Naive thymus-derived CD8-positive, alpha-beta T cell (primary cell): ENCODE measurements at places on chromosomes 5 and 9.

GRCh38 chr5:148391422-148391821, 7.7 kb downstream of the FBXO38 start:
- no peak for DNase-seq

DNA sequence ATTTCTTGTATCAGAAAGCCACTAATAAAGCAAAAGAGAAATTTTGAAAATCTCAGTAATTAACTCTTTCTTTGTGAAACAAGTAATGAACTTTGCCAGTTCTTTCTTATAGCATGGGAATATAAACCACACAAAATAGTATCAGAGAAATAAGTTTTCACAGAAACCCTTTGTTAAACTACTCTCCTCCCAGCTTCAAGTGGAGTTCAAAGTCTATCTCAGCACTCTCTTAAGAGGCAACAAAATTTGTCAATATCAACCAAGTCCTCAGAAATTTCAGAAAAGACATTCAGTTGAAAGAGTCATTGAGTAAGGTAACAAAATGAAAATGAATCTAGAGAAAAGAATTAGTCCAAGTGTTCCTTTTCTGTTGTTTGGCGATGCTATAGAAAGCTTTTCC, 89.3 kb downstream of the NTRK2 start:
- DNase-seq, result no peak

- no peak for DNase-seq
Measured at GRCh38 chr5:91252916-91253315, 130.2 kb downstream of the ARRDC3 start.

DNA sequence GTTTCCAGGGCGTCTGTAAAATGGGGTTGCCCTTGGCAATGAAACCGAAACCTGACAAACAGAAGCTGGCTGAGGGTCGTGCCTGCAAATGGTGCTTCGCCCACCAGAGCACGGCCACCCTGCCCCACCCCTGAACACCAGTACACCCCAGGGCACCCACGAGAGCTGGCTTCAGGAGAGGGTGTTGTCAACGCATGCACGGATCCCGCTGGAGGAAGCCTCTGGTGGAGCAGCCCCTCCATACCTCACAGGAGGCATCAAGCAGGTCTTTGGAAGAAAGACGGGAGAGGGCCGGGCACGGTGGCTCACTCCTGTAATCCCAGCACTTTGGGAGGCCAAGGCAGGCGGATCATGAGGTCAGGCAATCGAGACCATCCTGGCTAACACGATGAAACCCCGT, 8.6 kb downstream of the SLC6A3 start:
- no peak for DNase-seq

GRCh38 chr5:148205044-148205806, 2.4 kb downstream of the SPINK6 start:
- no peak for DNase-seq

- no peak for DNase-seq
Measured at GRCh38 chr9:132369421-132369820, 14.6 kb upstream of the SETX start.

- DNase-seq, result no peak
Measured at GRCh38 chr5:14853685-14854084, 17.9 kb downstream of the ANKH start.

- no peak for DNase-seq
Measured at GRCh38 chr9:9754186-9754585, 858.6 kb downstream of the PTPRD start.

DNA sequence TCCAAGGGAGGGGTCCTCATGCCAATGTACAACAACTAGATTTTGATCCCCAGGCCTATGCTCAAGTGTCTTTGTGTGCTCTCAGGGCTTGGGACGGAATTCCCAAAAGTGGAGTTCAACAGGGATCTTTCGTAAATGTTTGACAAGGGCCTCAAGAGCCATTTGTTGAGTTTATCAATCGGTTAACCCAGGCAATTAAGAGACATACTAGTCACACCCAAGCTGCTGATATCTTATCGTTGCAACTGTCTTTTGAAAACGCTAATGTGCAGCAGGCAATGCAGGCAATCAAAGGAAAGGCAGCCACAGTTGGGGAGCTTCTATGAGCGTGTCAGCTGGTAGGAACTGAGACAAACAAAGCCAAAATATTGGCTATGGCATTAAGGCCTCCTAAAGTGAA, 161.2 kb downstream of the CPLANE1 start:
- no peak for DNase-seq

- no peak for DNase-seq
Measured at GRCh38 chr9:114057161-114057885, 20.8 kb downstream of the AMBP start.

DNA sequence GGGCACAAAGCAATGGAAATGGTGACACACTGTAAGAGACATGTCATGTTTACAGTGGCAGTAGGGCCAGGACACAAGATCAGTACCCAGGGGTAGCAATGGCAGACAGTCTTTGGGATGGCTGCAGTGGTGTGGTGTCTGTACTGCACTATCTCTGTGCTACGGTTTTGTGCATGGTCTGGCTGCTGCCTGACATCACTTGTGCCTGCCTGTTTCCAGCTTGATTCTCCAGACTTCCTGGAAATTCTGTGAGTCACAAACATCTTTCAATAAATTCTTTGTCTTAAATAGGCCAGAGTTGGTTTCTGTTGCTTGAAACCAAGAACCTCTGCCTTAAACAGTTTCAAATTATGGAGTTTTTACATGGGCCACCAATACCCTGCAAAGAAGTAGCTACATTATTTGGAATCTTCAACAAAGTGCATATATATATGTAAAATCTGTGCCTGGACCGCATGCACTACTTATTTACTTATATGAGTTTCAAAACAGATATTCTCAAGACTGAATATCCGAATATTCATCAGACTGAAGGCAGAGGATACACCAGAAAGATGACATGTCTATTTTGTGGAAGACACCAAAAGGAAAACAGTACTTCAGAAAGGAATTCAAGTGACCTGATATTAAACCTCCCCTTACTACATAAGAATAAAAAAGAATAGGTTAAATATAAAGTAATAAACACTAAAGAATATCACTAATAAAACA, 188.1 kb downstream of the RFX3 start:
- no peak for DNase-seq

DNA sequence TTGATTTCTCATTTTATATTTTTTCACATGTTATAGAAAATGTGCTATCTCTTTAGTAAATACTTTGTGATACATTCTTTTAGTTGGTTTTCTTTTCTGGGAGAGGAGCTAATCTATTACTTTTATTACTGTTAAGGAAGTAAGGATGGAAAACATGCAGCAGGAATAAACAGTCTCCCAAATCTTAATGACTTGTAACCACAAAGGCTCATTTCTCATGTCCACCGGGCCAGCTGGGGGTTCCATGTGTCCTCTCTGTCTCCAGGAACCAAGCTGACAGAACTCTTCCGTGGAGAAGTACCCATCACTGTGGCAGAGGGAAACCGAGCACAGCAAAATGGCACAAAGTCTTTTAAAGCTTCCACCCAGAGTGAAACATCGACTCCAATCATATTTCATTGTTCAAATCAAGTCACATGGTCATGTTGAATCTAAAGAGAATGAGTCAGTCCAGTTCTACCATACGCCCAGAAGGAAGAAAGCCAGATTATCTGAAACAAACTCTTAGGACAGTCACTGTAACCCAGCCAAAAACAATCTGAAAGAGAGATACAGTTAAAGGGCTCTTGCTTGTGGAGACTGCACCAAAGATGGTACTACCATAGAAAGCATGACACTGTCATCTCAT, 97.1 kb upstream of the CDH6 start:
- no peak for DNase-seq

DNA sequence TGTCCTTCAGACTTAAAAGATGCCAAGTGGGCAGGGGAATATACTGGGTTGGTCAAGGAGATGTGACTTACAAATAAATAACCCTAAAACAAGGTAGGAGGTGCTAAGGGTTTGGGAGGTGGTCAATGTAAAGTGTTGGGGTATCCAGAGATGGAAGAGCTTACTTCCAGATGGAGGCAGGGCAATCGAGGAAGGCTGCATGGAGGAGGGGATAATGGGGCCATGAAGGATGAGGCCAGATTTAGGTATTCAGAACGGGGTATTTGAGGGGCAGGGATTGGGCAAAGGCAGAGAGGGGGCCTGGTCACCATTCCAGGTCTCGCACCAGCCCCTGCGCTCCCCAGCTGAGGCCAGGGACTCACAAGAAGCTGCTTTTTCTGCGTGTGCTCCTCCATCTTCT, 57.9 kb upstream of the FBXW11 start:
- DNase-seq, result no peak

DNA sequence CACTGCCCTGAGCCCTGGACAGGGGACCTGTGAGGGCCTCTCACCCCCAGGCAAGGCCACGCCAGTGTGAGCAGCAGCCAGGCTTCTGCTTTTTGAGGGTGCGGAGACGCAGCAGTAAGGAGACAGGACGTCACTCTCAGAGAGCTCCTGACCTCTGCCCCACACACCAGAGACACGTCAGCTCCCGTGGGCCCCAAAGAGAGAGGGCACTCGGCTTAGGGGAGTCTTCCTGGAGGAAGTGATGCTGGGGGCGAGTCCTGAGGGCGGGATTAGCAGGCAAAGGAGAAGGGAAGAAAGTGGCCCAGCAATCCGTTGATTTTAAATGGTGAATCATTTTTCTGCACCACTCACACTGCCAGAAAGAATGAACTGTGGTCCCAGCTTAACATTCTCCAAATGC, 24.0 kb upstream of the SLC9A3 start:
- no peak for DNase-seq

GRCh38 chr5:134568761-134569695, 43.6 kb downstream of the JADE2 start:
- no peak for DNase-seq

GRCh38 chr5:80072103-80073073, 37.2 kb downstream of the THBS4 start:
- no peak for DNase-seq

DNA sequence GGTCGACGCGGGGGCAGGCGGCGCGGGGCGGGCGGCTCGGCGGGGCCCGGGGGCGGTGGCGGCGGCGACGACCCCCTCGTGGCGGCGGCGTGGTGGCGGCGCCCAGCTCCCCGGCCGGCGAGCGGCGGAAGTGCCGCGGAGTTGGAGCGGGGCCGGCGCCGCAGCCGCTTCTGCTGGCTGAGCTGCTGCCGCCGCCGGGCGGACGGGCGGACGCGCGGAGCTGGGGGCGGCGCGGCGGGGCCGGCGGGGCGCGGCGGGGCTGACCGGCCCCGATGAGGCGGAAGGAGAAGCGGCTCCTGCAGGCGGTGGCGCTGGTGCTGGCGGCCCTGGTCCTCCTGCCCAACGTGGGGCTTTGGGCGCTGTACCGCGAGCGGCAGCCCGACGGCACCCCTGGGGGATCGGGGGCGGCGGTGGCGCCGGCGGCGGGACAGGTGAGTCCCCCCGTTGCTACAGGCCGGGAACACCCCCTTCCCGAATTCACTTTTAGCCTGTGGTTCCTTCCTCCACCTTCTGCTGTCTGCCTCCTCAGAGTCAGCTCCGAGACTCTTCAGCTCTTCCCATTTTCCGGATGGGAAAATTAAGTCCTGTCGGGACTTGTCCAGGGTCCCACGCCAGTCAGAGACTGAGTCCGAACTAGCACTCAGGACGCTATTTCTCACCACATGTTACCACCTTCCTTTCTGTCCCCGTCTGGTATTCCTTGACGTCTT, at the start of gene GALNT10:
Gene GALNT10 (plus strand): TSS at position 139 of the 710 bp plus-strand sequence. CDS start 134 bp downstream, at position 273.
- peak; percentile 65 for DNase-seq

GRCh38 chr9:20117482-20117881, 328.6 kb upstream of the SLC24A2 start:
- DNase-seq, result no peak

- DNase-seq, result no peak
Measured at GRCh38 chr5:160278343-160278742, 34.0 kb downstream of the CCNJL start.

DNA sequence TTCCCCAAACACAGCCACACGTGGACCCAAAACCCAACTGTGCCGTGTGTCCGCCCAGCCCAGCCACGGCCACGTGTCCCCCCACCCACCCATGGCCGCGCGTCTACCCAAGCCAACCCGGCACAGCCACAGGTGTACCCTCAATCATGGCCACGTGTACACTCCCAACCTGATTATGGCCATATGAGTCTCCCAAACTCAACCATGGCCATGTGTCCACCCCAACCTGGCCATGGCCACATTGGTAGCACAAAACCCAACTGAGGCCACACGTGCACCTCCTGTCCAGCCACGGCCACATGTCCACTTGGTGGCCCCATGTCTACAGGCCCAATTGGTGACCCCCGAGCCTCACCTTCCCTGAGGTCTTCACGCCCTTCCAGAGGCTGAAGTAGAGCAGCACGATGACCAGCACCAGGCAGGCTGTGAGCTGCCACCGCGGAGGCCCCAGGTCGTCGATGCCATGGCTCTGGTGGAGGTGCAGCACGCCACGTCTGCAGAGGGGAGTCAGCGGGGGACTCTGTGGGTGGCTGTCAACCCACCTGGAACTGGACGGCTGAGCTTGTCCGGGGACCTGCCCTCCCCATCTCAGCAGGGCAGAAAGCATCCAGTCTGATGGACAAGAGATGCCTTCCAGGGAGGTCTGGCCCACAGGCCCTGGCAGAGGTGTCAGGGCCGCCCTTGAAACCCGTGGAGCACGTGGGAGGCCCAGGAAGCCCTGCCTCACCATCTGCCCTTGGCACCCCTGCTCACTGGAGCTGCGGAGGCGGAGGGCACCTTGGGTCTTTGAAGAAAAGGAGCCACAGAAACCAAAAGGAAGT, 23.5 kb downstream of the SLC6A3 start:
- DNase-seq, result no peak

- no peak for DNase-seq
Measured at GRCh38 chr9:84170521-84171141, 169.9 kb downstream of the SLC28A3 start.

DNA sequence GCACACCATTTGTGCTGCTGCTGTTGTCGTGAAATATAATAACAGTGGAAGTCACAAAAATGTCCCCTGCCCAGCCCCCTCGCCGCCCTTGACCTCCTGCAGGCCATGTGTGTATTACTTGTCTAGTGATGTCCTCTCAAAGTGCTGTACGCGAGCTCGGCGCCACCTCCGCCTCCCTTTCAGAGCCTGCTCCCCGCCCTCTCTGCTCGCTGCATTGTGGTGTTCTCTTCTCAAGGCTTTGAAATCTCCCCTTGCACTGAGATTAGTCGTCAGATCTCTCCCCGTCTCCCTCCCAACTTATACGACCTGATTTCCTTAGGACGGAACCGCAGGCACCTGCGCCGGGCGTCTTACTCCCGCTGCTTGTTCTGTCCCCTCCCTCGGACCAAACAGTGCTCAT, 14.7 kb upstream of the CFAP157 start:
- no peak for DNase-seq

DNA sequence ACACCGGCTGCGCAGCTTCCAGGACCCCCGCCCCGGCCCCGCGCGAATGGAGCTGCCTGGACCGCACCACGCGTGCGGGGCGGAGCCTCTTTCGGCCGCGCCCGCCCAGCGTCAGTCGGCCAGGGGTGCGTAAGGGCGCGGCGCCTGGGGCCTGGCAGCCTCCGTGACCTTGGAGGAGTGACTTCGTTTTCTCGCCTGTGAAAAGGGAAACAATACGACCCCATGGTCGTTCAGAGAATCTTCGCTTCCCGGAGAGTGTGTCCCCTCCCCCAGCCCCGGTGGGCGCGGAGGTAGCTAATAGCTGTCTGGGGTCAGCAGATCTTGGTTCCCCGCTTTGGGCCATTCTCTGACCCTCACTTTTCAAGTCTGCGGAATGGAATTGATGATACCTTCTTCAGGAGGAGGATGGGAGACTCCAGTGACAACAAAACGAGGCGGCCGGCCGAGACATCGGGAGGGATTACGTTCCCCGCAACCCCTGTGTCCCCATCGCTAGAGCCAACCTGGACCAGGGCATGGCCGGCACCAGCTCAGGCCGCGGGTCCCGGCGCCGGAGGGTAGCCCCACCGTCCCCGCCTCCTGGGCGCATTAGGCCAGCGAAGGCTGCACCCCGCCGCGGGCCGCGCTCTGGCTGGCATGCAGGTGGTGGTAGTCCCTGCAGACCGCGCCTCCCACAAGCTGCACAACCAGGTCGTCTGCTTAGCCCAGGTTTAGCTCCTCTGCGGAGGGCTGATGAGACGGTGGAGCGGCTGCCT, 5.5 kb upstream of the CDHR2 start:
- peak; percentile 77 for DNase-seq
